NCI-H1048 (cell line): ENCODE measurements at places on chromosomes 16 and 17.

DNA sequence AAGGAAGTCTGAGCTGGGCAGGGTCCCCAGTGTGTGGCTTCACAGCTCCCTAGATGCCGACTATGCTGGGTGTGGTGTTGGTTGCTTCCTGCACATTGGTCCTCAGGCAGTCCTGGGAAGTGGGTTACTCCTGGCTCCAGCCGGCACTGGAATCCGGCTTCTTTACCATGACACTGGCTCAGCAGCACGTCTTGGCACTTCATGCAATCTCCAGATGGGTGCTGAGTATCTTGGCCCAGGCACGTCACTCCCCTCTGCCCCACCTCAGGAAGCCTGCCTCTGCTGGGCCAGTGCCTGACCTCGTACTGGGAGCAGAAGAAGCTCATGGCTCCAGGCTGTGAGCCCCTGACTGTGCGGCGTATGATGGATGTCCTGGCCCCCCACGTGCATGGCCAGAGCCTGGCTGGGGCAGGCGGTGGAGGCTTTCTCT lies 24.5 kb downstream of the FCSK start:
- DNase-seq, result no peak

- no peak for DNase-seq
Observed at GRCh38 chr16:53955221-53955875, 251.4 kb downstream of the FTO start.

- DNase-seq, result no peak
Observed at GRCh38 chr16:22672830-22673210, 141.1 kb upstream of the HS3ST2 start.

DNA sequence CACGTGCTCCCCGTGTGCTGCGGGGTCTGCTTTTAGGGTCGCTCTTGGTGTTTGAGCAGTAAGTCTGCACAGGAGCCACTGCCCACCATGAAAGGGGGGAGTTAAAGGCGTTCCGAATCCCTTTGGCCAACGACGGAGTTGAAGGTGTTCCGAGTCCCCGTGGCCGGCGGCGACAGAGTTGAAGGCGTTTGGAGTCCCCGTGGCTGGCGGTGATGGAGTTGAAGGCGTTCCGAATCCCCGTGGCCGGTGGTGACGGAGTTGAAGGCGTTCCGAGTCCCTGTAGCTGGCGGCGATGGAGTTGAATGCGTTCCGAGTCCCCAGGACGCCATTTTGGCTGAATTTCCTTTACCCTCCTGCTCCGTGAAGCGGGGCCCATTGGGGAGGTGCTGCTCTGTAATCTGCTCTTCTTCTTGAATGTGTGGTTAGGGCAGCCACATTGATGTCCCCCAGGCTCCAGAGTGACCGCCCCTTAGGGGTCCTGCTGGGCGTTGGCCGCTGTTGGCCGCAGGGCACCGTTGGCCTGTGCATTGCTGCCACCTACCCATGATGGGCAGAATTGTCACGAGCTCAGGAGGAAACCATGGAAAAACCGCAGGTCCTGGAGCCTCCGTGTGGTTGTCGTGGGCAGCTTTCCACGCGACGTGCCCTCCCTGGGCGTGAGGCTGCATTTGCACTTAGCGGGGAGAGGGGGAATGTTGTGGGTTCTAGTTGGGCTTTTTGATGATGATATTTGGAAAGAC lies 73.7 kb upstream of the ZNF750 start:
- DNase-seq, result no peak

DNA sequence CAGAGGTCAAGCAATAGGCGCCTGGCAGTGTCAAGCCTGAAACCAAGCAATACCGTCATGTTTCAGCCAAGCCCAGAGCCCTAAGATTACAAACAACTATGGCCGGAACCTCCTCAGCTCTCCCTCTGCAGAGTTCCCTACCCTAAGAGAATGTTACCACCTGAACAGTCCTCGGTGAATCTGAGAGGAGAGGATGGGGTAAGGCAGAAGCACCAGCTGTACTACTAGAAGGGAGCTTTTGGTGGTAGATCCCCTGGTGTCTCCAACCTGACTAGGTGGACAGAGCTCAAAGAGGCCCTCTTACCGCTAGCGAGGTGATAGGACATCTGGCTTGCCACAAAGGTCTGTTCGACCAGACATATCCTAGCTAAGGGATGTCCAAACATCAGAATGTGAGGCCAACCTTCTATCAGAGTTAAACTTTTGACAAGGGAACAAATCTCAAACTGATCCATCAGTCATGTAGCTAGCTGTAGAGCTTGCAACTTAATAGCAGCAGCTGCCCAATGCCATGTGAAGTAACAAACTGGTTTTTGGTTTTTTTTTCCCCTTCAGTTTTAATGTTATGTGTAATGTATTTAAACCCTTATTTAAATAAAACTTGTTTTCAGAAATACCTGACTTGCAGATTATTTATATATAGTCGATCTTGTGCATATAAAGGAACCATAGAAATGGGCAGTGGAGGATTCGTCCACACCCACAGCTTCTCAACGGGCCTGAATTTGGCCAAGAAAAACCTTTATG lies 2.5 kb downstream of the EIF1 start:
- DNase-seq, result no peak

GRCh38 chr17:49180998-49181635 lies 29.3 kb downstream of the GNGT2 start:
- DNase-seq, result no peak

DNA sequence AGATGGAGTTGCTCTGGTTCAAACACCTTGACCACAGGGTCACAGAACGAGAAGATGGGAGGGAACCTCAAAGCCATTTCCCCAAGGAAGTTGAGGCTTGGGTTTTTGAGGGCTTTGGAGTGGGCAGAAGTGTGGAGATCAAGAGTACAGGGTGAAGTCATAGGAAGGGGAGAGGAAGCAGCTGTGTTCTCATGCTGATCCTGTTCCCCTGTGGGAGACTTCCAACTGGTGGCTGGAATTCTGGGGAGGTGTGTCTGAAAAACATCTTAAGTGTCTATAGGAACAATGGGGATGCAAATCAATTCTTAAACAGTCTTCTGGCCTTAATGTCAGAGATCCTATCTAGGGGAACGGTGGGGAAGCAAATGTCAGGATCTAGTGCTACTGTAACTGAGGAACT lies 38.8 kb upstream of the HSBP1 start:
- DNase-seq, result no peak

GRCh38 chr16:79809376-79809775 lies 208.8 kb upstream of the MAF start:
- no peak for DNase-seq

DNA sequence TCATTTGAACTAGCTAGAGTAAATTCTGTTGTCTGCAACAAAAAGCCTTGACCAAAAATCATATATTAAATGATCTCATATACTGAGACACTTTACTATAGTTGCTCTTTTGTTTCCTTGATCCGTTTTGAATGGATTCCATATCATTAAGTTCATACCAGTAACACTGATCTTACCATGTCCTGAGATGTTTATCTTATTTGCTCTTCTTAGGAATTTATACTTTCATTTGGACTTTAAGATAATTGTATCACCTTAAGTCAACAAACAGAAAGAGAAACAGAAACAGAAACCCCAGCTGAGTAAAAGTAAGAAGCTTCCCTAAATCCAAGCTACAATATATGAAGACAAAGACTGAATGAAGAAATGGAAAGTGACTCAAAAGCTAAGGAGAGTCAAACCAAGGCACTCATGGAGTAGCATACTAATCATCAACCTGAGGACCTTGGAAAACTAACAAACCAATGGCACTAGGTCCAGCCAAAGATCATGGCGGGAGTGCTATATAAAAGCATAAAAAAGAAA lies 106.5 kb upstream of the COX10 start:
- no peak for DNase-seq

- DNase-seq, result no peak
Observed at GRCh38 chr17:17380145-17380925, 77.2 kb downstream of the NT5M start.

DNA sequence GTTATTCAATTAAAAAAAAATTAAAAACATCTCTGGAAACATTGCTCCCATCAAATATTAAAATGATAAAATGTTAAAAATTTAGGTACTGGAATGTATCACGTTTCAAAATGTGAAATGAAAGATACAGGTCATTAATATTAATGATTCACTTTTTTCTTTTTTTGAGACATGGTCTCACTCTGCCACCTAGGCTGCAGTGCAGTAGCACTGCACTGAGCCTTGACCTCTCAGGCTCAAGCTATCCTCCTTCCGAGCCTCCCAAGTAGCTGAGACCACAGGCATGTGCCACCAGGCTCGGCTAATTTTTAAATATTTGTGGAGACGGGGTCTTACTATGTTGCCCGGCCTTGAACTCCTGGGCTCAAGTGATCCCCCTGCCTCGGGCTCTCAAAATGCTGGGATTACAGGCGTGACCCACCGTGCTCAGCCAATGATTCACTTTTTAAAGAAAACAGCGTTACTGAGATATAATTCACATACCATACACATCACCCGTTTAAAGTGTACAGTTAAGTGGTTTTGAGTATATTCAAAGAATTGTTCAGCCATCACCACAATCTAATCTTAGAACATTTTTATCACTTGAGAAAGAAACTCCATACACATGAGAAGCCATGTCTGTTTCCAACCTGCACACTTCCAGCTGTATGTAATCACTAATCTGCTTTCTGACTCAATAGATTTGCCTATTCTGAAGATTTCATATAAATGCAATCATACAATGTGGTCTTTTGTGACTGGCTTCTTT lies 19.1 kb upstream of the NETO2 start:
- DNase-seq, result no peak

DNA sequence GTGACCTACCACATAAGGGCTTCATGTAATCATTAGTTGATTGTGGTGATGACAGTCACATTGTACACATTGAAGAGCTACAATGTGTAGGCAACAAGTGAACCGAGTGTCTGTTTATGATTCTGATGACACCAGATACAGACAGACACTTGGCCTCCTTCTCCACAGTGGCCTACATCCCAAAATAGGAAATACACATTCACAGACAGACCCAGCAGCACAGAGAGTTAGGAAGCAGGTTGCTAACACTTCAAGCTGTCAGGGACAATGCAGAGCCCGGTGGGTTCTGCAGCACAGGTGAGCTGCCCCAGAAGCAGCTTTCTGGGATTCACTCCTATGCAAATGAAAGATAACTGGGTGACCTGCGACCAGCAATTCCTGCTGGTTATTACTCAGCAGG lies 72.2 kb downstream of the CDH11 start:
- DNase-seq, result no peak

DNA sequence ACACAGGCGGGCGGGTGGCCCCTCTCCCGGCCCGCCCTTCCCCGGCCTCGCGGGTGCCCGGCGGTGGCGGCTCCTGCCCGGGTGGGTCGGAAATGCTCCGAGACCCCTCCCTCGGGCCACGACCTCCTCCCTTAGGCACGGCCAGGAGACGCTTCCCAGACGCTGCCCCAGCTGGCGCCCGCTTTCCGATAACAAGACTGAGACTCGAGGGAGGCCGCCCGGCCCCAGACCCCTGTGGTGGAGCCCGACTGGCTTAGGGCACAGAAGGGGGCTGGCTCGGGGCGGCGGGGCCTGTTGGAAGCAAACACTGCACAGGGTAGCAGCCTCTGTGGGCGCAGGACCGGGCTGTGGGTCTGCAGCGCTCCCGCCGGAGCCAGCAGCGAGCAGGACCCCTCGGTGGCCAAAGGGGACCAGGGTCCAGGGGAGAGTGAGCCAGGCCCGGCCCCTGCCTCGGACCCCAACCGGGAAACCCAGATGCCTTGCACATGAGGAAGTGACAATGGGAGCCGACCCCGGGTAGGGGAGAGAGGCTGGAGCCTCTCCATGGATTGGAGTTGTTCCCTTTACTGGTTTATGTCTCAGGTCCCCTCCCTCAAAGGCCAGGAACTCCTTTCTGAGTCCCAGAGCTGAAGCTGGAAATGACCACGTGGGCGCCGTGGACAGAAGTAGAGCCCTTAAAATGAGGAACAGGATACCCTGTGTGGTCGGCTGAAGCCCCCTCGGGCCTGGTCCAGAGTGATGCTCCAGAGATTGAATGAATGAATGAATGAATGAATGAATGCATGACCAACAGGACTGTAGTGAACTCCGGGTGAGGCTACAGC lies 19.8 kb upstream of the ADCY7 start:
- DNase-seq, result no peak

GRCh38 chr16:8426569-8426968 lies 163.7 kb downstream of the TMEM114 start:
- DNase-seq, result no peak

DNA sequence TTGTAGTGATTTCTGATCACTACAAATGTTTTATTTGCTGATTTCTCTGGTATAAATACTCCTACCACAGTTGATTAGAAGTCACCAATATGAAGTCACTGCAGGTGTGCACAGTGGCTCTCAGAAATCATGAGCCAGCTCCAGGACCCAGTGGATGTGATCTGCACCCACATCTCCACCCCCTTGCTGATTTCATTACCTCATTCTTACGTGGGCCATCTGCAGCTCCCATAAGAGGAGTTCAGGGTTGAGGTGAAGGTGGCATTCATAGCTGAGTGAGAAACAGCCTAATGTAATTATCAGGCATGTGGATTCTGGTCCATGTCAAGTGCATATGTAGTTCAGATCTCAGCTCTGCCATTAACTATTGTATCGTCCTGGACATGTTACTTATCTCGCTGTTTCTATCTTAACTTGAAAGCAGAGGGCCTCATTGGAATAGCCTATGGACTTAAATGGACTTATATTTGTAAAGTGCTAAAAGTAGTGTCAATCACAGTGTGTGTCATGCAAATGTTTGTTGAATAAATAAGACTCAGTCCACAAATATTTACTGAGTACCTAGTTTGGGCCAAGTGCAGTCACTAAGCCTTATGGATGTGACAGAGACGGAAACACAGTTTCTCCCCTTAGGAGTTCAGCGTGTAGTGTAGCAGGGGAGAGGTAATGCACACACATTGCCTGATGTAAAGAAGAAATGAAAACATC lies 40.7 kb upstream of the ZKSCAN2 start:
- DNase-seq, result no peak

GRCh38 chr17:19596869-19597268 lies 51.7 kb upstream of the ALDH3A2 start:
- no peak for DNase-seq

GRCh38 chr17:47905221-47905733 lies 9.2 kb downstream of the SP2 start:
- no peak for DNase-seq

GRCh38 chr16:70730944-70731343 lies 45.1 kb upstream of the MTSS2 start:
- no peak for DNase-seq

DNA sequence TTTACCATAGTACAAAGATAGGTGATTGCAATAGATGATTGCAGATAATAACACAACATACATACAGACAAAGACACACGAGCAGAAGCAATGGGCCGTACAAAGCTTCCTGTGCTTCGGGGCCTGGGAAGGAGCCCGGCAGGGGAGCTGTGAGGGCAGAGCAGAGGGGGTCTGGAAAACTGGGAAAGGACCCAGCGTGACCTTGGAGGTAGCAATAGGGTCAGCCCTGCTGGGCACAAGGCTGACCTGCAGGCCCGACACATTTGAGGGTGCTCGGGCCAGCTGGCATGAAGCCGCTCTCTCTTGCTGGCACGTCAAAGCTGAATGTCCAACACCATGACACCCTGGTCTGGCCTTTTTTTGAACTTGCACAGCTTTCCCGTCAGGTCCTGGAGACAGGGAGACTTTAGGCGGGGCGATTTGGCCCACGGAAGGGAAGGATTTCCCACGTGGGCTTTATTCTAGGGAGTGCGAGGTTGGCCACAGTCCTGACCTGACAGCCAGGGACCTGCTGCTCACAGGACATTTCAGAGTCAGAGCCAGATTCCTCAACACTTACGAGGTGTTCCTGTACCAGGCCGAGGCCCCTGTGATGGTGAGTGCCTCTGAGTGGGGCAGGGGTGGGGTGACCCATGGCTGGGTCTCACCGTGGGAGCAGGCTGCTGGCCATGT lies 83.2 kb downstream of the NTN1 start:
- DNase-seq, result no peak
